ENCODE measurements at places on chromosomes 12 and 14.

- peak; percentile 75 for DNase-seq
These were observed 53.8 kb downstream of the VWF start for GRCh38 chr12:6070472-6071257.

DNA sequence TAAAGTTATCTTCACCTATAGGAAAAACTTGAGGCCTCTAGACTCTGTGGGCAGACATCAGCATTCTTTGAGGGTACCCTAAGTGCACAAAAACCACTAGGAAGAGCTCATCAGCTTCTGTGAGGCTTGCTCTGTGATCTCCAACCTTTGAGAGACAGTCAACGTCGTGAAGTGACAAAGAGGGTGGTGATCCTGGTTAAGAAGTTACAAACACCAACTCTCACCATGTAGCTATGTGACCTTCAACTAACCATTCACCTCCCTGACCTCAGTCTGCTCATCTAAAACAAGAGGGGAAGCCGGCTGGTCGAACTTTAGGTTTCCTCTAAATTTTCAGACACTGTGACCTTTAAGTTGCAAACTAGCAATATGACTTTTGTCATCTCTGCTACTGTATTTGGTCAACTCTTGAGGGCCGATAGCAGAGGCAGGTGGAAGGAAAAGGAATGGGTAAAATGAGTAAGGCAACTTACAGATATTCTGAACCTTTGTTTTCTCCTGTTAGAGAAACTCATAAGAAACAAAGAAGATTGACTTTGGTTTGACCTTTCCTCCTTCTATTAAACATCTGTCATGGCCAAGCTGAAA lies 103.2 kb upstream of the PARP11 start:
- no peak for DNase-seq

DNA sequence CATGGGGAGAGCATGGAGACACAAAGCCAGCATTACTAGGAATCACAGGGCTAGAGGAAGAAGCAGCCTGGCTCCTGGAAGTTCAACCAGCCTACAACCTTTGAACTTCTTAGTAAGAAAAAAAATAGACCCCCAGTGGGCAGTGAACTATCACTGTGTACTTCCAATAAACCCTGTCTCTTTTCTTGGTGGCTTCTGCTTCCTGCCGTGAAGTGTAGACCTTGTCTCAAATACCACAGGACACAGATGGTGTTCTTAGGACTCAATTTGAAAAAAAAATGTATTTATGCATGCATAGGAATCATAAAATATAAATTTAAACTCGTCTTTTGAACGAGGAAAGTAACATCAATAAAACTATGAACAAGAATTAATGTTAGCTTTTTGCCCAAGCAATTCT lies 3.6 kb upstream of the PTGER2 start:
- no peak for DNase-seq

DNA sequence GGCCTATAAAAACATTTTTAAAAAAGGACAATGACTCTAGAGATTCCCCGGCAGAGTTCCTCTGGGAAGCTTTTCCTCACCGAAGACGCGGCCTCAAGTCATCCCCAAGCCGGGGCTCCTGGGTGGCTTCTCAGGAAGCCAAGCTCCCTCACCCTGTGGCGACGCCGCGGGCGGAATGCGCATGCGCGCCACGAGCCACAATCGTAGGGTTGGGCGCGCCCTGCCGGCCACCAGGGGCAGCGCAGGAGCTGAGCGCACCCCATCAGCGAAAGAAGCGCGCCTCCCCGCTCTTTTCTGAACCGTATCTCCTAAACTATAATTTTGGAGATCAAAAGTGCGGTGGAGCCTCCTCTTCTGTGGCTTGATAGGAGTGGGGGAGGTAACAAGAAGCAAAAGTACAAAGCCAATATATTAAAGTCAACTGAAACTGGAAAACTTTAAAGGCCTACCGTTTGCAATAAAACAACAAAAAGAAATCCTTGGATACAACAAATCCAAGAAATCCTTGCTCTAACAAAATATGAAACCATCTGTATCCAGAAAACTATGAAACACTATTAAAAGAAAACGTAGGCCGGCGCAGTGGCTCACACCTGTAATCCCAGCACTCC lies 17.4 kb upstream of the CHFR start:
- DNase-seq: no peak

- no peak for DNase-seq
These were observed 218.9 kb downstream of the PPM1H start for GRCh38 chr12:62716037-62716436.

GRCh38 chr12:131140697-131141096 lies 187.0 kb downstream of the ADGRD1 start:
- DNase-seq: no peak

GRCh38 chr14:87617079-87617478 lies 375.9 kb downstream of the GALC start:
- no peak for DNase-seq

- no peak for DNase-seq
These were observed 20.9 kb downstream of the KMT2D start for GRCh38 chr12:49039421-49040363.

DNA sequence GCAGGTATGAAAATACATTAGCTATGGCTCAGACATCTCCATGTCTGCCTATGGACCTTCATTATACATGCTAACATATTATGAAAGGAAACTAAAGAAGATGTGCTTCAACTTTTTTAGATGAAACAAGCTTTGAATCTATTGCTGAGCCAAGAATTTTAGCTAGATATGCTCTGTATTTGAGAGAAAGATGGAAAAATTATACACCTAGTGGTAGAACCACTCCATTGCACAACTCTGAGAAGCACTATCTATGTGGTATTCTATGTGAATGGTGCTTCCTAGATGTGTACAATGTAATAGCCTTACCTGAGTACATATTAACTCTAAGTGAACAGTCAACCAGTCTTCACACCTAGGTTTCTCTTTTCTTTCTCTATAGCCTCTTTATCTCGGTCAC lies 17.3 kb downstream of the EPYC start:
- no peak for DNase-seq

DNA sequence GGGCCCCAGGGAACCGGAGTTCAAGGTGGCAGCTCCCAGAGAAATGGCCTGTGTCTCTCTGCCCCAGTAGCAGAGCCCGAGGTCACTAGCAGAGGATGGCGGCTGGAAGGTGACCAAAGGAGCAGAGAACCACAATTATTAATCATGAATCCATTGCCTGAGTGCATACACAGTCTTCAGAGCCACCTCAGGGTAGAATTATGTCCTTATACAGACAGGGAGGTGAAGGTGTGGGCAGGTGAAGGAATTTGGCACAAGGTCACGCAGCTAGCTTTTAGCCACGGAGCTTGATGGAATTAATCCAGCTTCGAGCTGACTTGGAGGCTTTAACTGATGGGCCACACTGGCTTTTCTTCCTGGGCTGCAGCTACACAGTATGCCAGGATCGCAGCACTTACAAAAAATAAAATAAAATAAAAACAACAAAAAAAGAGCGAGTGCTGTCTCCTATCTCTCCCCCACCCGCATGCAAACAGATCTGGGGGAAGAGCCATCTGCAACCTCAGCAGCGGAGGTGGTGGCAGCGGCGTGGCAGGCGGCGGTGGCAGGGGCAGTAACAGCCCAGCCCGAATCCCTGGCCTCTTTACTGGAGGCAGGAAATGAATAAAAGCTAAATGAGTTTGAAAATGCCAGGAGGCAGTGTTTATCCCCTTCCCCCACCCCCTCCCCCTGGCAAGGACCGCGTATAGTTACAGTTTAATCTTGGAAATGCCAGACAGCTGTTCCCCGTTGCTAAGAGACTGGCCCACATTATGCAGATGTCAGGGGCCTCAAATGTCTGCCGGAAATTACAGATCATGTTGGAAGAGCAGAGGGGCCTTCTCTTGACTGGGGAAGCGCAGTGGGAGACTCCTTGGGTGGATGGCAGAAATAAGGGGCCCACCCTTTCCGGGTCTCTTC lies 93.5 kb downstream of the LRRC74A start:
- DNase-seq: peak; percentile 93

DNA sequence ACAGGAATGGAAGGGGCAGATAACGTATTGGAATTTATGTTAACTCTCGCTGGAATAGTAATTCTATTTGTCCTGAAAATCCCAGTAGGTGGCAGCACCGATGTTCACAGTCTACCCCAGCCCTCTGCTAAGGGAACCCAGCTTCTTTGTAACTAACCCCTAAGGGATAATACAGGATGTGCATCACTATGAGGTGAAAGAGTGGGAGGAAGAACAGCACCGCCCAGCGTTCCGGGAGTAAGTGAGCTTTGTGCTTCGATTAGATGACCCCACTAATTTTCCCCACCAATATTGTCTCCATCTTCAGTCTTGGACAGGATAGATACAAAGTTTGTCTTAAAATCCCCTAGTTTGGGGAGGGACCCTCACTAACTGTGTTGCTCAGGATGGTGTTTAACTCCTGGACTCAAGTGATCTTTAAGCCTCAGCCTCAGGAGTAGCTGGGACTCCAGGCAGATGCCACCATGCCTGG lies 2.7 kb downstream of the SLC2A3 start:
- DNase-seq: peak; percentile 69

DNA sequence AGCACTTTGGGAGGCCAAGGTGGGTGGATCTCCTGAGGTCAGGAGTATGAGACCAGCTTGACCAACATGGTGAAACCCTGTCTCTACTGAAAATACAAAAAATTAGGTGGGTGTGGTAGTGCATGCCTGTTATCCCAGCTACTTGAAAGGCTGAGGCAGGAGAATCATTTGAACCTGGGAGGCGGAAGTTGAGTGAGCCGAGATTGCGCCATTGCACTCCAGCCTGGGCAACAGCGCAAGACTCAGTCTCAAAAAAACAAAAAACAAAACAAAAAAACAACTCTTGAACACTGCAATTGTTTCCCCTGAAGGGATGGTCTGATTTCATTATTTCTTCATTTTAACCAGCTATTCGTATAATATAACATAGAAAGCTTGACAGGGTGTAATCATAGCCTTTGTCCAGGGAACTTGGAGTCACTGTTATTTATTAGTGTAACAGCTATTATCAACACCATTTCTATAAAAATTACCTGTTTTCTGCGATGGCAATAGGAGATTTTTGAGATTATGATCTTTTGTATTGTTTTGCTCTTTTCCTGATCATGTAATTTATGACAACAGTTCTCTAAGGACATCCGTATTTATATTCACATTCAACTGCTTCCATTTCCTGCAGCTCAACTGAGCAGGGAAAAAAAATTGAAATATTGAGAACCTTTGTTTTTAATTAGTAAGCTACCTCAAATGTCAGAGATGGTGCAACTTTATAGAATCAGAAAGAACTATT lies 94.7 kb downstream of the DIP2B start:
- DNase-seq: no peak

- DNase-seq: no peak
These were observed 575.9 kb upstream of the MDGA2 start for GRCh38 chr14:48251290-48251689.

DNA sequence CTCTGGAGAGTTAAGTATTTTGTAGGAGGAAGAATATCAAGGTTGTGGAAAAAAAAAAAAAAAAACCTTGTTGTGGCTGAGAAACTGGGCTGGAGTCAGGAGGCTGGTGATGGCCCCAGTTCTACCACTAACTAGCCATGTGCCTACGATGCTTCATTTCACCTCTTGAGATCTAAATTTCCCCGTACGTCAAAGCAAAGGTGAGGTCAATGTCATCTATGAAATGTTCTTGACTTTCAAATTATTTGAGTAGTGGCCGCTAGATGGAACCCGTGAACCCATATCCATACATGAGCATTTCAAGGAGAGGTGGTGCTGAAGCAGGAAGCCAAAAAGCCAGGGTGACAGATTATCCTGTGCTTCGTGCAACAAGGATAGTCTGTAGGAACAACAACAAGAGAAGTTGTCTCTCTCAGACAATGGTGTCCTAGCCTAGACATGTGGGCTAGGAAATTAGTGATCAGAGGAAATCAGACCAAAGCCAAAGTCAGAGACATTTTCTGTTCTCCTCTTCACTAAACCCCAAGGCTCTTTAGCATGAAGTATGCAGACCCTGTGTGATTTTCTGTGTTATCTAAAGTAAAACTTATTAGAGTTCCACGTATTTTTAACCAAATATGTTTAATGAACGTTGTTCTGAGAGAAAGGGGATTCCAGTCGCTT lies 95.5 kb upstream of the ETV6 start:
- DNase-seq: peak; percentile 22

GRCh38 chr12:120367924-120368788 lies 808 bp downstream of the MSI1 start:
- no peak for DNase-seq

- DNase-seq: no peak
These were observed 32.5 kb upstream of the E2F7 start for GRCh38 chr12:77097846-77098245.

DNA sequence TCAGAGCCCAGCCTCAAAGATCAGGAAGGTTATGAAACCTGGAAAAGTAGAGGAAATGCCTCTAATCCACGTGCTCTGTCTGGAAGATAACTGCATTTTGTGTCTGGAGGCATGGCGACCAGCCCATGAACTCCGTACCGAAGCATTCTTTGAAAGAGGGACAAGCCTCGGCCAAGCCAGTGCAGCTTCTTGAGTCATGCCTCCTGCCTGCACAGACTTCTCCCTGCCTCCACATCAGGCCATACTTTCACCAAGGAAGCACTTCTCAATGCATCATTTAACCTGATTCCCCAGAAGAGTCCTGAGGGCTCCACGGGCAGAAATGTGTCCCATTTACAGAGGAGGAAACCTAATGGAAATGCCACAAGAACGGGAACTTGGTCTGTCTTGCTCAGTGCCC lies 3.4 kb downstream of the ACTN1 start:
- DNase-seq: no peak

DNA sequence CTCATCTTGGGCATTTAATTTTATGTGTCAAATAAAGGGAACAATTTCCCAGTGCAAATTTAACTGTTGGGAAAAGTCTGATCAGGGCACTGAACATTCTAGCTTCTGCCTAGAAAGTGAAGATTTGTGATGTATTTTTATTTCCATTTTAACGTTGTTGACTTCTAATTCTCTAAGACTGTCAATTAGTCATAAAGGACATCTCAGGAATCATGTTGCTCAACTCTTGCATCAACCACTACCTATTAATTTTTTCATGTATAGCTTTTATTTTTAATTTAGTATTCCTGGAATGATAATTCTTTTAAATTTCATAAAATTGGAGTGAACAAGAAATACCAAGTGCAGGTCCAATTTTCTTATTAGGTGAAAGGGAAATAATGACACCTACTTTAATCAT lies 87.9 kb upstream of the METAP2 start:
- no peak for DNase-seq

DNA sequence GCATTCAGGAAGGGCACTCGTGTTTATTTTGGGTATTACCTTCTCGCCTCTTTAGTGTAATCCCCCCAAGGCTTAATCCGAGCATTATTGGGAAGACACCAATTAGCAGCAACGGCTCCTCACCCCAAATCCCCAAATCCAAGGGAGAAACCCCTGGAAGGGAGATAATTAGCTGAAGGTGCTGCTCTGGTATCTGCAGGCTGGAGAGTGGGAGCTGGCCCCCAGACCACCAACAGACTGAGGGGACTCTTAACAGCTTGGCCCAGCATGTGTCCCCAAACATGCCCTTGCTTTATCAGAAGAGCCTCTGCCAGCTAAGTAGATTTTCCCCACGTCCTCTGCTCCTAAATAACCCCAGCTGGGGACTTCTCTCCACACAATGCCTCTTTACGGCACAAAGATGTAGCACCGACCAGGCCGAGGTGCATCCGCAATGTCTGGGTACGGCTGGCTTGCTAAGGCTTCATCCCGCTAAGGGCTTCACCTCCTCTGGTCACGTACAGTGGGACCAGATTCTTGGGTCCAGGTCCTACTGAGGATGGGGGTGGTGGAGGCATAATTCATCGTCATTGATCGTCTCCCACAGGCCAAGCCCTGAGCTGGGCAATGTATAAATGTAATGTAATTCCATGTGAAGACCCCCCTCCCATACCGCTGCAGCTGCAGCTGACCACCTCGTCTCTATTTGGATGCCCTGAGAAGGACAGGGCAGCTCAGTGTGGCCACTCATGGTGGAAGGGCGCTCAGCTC lies 123.7 kb upstream of the GSC start:
- DNase-seq: no peak

Data from NCI-H748 treated with DMSO at 0.1 percent for 48 hours (cell line).